Left lung (tissue), 14 donors: ENCODE measurements at places on chromosomes 5 and 9. TPM values are rescaled to one million over a fixed set of nuclear protein-coding genes. Genes with fewer than 3 reads are reported as not detected.

DNA sequence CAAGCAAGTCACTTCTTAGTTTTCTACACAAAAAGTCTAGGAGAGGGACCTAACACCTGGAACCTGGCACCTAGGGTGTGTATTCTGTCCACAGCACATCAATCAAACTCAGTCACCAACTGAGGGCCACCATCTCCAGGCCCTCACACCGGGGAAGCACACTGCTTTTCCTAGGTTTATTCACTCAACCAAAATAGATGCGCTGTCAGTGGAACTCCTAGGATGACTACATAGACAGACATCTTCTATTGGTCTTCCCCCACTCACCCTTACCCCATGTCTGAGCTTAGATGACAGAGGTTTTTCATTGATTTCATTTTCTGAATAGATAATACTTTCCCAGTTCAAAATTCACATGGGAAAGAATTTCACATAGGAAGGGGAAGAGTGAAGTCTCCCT, 59.2 kb downstream of the RNF130 start:
- H3K27me3 ChIP-seq, result no peaks in the 10 kb centered on the region
- peaks cover 24% of the 10 kb centered on the region for H3K36me3 ChIP-seq
- no peak overlapping the region for H3K27ac ChIP-seq
- no peak overlapping the region for H3K4me3 ChIP-seq
- no peak for DNase-seq

Gene TMEM232
- total RNA-seq, result 2.4 TPM

GRCh38 chr5:92749943-92750342, 831.1 kb downstream of the NR2F1-AS1 start:
- no peaks in the 10 kb centered on the region for H3K27me3 ChIP-seq
- DNase-seq, result no peak

GRCh38 chr5:139402561-139403158, 1.2 kb downstream of the SPATA24 start:
- no peaks in the 10 kb centered on the region for H3K36me3 ChIP-seq
- no peaks in the 10 kb centered on the region for H3K27me3 ChIP-seq
- H3K27ac ChIP-seq, result no peak overlapping the region
- H3K4me1 ChIP-seq, result no peaks in the 10 kb centered on the region

GRCh38 chr5:138732466-138732865, 20.8 kb upstream of the CTNNA1 start:
- no peaks in the 10 kb centered on the region for H3K36me3 ChIP-seq
- H3K4me1 ChIP-seq, result no peaks in the 10 kb centered on the region
- H3K27ac ChIP-seq, result no peak overlapping the region
- no peak overlapping the region for H3K4me3 ChIP-seq
- no peak for DNase-seq

Gene BSPRY
- 11.2 TPM for total RNA-seq

- DNase-seq, result no peak
- no peaks in the 10 kb centered on the region for H3K36me3 ChIP-seq
- H3K27me3 ChIP-seq, result no peaks in the 10 kb centered on the region
- H3K4me1 ChIP-seq, result no peaks in the 10 kb centered on the region
- no peak overlapping the region for H3K4me3 ChIP-seq
- H3K27ac ChIP-seq, result no peak overlapping the region
Observed at GRCh38 chr9:6911901-6912638, 154.3 kb downstream of the KDM4C start.

Gene PAEP
- not detected for total RNA-seq

Gene TMOD1
- 2.5 TPM for total RNA-seq

DNA sequence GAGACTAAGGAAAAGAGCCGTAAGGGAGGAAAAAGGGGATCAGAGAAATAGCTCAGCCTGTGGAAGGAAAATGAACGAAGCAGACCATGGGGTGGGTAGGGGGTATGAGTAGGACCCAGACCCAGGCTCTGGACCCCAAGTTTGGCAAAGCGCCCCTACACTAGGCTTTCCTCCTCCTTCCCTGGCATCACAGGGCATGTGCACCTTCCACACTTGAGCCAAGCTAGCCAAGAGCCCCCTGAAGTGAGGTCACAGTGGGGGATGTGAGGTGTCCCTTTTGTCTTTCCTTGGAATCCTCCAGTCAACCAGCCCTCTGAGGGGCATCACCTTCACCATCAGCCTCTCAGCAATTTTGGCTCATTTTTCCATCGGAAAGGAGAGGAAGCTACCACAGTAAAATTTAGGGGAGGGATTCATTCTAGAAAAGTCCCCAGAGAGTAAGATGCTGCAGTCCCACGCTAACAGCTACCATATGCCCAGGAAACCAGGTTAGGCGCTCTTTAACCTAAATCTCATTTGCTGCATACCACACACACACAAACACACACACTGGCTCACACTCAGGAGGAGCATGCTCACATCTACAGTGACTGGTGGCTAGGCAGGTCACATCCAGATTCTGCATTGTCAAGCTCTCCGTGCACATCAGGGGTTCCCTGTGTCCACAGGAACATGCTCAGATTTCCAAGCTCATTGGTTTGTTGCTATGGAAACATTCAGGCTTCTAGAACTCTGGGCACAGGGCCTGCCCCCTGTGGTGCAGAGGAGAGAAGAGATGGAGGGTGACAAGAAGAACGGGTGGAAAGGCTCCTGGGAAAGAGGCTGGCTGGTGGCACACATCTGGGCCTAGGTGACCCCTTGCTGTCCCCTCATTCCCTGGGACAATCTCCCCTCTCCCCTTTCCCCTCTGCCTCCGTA, 9.9 kb downstream of the REEP2 start:
- H3K4me1 ChIP-seq, result no peaks in the 10 kb centered on the region
- DNase-seq, result no peak
- H3K27me3 ChIP-seq, result no peaks in the 10 kb centered on the region
- H3K4me3 ChIP-seq, result no peak overlapping the region

Gene PCDHAC2
- 12.6 TPM for total RNA-seq

- H3K4me3 ChIP-seq, result no peak overlapping the region
- peaks cover 47% of the 10 kb centered on the region for H3K4me1 ChIP-seq
- H3K36me3 ChIP-seq, result no peaks in the 10 kb centered on the region
Observed at GRCh38 chr5:10567121-10567591, 3.3 kb downstream of the ANKRD33B start.

GRCh38 chr9:87749335-87750035, 23.6 kb downstream of the CTSL start:
- no peak overlapping the region for H3K27ac ChIP-seq
- no peak overlapping the region for H3K4me3 ChIP-seq
- DNase-seq, result no peak
- no peaks in the 10 kb centered on the region for H3K27me3 ChIP-seq

DNA sequence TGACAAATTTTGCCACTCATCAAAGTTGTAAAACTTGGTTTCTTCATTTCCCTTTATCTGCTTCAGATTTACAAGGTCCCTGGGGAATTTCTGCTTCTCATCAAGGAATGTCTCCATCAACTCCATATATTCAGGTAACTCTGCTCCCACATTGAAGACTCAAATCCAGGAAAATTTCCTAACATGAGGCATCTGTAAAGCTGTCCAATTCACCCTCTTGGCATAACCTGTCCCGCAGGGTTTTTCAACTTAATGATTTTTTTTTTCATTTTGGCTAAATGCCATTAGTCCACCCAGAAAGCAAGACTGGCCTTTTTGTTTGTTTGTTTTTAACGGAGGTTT, 50.2 kb upstream of the SLC30A5 start:
- no peaks in the 10 kb centered on the region for H3K27me3 ChIP-seq
- H3K27ac ChIP-seq, result peak overlapping the region; percentile 81
- no peak for DNase-seq
- H3K36me3 ChIP-seq, result no peaks in the 10 kb centered on the region
- H3K4me1 ChIP-seq, result peaks cover 8% of the 10 kb centered on the region

DNA sequence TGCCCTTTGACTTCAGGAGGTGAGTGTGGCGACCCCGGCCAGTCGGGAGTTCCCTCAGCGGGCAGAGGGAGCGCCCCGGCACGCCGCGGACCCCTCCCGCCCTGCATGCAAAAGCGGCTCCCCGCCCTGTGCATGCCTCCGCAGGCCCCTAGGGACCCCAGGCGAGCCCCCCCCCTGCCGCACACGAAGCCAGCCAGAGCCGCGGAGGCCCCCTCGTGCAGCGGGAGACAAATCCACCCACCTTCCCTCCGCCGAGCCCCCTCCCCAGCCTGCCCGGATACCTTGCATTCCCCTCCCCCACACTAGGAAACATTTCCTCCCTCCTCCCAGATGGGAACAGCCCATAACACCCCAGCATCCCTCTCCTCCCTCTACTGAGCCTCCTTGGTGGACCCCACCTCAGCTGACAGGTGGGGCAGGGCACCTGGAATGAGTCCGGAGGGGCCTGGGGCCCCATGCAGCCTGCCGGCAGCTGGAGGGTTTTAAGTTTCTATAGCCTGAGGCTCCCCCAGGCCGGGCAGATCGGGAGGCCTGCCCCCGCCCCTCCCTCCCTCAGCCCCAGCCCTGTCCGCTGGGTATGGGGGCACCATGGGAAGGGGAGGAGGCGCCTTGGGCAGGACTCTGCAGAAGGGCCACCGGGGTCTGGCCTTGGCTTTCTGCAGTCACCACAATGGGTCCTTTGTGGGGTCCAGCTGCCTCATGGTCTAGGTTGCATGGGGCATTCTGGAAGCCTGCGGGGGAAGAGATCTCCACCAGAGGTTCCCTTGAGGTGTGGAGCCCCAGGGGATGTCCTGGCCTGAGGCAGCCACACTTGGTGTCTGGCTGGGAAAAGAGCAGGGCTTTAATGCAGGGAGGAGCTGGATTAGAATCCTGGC, 601 bp downstream of the ERGIC1 start:
- H3K27me3 ChIP-seq, result no peaks in the 10 kb centered on the region
- peaks cover 76% of the 10 kb centered on the region for H3K4me1 ChIP-seq
- peak overlapping the region; percentile 86 for H3K27ac ChIP-seq
- H3K36me3 ChIP-seq, result peaks cover 5% of the 10 kb centered on the region

- no peaks in the 10 kb centered on the region for H3K27me3 ChIP-seq
- no peak overlapping the region for H3K27ac ChIP-seq
- H3K36me3 ChIP-seq, result no peaks in the 10 kb centered on the region
- no peak overlapping the region for H3K4me3 ChIP-seq
Observed at GRCh38 chr9:131517761-131518190, 13.3 kb downstream of the UCK1 start.

- H3K27me3 ChIP-seq, result no peaks in the 10 kb centered on the region
- no peaks in the 10 kb centered on the region for H3K4me1 ChIP-seq
Observed at GRCh38 chr5:138622051-138622450, 46.9 kb upstream of the HSPA9 start.

DNA sequence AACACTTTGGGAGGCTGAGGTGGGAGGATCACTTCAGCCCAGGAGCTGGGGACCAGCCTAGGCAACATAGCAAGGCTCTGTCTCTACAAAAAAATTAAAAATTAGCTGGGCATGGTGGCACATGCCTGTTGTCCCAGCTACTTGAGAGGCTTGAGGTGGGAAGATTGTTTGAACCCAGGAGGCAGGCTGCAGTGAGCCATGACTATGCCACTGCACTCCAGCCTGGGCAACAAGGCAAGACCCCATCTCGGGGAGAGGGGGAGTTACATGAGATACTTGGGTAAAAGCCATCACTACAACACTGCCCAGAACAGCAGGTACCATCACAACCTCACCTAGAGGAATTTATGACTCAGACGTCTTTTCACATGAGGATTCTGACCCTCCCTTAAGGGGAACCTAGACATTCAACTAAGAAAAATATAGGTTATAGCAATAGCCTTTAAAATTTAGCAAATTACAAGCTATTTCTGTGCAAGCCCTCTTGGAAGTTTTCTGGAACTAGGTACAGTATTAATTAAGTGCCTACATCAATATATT, 143.5 kb downstream of the NFIB start:
- H3K27ac ChIP-seq, result no peak overlapping the region
- H3K36me3 ChIP-seq, result no peaks in the 10 kb centered on the region
- no peak for DNase-seq
- H3K27me3 ChIP-seq, result no peaks in the 10 kb centered on the region
- no peaks in the 10 kb centered on the region for H3K4me1 ChIP-seq

DNA sequence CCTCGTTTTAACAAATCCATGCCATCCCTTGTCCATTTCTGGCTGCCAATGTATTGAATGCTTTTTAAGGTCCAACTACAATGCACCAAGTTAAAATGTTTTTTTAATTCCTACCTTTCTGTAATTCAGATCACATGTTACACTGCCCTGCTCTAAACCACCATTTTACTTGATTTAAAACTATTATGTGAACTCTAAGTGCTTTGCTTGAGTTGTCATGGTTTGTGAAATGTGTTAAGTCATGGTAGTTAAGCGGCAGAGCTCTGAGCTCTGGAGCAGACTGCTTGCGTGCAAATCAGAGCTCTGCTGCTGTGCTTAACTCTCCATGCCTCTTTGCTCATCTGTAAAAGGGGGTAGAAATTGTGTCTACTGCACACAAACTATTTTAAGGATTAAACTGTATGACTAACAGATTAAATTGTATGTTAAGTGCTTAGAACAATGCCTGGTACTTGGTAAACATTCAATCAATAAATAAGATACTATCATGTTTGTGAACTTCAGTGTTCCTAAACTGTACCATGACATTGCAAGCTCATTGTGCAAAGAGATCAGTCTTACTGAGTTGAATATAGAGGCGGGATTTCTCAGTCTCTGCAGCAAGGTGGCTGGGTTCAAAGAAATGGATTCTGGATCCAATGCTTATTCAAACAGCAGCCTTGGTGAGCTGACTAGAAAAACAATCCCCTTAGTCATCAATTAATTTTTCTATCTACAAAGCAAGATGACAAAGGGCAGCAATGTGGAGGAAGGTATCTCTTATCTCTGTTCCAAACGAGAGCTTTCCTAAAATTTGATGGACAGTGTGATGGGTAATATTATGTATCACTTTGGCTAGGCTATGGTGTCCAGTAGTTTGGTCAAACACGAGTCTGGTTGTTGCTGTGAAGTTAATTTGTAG, 16.1 kb upstream of the CMBL start:
- H3K27me3 ChIP-seq, result no peaks in the 10 kb centered on the region
- no peak for DNase-seq
- no peak overlapping the region for H3K27ac ChIP-seq
- H3K4me3 ChIP-seq, result no peak overlapping the region
- no peaks in the 10 kb centered on the region for H3K36me3 ChIP-seq

DNA sequence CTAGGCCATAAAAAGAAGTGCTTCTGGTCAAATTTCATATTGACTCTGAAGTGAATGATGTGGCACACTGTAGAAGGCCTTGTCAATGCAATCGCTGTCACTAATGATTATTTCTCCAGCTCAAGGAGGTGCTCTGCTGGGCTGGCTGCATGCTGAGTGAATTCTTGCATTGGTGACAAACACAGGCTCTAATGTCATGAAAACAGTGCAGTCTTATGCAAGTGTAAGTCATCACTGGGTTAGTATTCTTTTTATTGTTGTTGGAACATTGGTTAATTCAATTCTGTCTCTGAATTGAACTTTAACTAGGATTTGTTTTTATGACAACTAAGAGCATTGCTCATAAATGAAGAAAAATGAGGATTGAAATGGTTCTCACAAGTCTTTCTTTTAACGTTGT, 57.3 kb upstream of the CD180 start:
- no peak overlapping the region for H3K4me3 ChIP-seq
- no peaks in the 10 kb centered on the region for H3K27me3 ChIP-seq
- no peak for DNase-seq
- no peak overlapping the region for H3K27ac ChIP-seq
- H3K36me3 ChIP-seq, result no peaks in the 10 kb centered on the region

DNA sequence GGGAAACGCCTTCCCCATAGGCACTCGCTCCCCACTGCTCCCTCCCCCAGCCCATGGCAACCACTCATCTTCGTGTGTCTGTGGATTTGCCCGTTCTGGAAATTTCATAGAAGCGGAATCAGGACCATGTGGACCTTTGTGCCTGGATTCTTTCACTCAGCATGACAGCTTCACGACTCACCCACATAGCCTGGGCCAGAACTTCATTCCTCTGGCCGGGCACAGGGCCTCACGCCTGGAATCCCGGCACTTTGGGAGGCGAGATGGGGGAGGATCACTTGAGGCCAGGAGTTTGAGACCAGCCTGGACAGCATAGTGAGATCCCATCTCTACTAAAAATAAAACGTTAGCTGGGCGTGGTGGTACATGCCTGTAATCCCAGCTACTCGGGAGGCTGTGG, 12.1 kb upstream of the DIPK1B start:
- H3K36me3 ChIP-seq, result no peaks in the 10 kb centered on the region
- no peak overlapping the region for H3K27ac ChIP-seq
- no peak overlapping the region for H3K4me3 ChIP-seq
